Esophagus squamous epithelium (tissue), 5 donors: ENCODE measurements at places on chromosomes 6 and 20.

DNA sequence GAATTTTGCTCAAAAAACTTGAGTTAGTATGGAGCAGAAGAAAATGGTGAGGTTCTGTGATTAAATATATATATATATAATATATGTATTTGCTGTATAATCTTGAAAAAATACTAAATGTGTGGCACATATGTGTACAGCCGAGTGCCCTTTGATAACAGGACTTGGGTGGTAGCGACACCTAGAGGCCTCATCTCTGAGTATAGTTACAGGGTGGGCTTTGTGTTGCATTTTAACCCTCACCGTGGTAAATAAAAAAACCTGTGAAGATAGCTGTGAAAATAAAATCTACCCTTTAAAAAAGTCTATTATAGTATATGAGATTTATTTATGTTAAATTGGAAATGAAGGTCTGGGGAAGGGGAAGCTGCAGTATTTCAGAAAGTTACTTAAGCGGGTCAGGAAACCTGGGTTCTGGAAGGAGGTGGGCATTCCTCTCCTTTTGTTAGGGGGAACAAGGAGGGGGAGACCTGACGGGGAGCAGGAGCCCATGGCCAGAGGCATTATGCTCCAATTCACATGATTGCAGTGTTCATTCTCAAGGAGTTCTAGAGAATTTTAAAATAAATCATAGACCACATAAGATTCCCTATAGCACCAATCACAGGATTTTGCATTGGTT, 82.7 kb downstream of the SH3BGRL2 start:
- DNase-seq: no peak

DNA sequence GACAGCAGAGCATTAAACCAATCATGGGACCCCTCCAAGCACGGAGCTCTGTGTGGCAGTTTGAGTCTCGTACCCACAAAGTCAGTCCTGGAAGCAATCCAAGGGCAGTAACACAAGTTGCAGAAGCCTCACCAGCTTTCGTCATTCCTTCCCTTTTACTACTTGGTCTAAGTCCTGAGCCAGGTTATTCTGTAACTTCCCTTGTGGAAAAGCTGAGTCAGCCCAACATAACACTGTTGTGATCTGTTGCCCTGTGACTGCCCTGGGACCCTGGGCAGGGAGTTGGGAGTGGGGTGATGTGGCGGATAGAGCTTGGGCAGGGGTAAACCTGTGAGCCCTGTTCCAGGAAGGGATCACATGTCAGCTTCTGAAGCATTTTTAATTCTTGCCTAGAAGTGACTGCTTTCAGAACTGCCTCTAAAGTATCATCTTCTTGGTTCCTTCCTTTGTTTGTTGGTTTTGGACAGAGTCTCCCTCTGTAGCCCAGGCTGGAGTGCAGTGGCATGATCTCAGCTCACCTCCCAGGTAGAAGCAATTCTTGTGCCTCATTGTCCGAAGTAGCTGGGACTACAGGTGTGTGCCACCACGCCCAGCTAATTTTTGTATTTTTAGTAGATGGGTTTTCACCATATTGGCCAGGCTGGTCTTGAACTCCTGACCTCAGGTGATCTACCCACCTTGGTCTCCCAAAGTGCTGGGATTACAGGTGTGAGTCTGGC, 183.7 kb upstream of the JAG1 start:
- no peak for DNase-seq

DNA sequence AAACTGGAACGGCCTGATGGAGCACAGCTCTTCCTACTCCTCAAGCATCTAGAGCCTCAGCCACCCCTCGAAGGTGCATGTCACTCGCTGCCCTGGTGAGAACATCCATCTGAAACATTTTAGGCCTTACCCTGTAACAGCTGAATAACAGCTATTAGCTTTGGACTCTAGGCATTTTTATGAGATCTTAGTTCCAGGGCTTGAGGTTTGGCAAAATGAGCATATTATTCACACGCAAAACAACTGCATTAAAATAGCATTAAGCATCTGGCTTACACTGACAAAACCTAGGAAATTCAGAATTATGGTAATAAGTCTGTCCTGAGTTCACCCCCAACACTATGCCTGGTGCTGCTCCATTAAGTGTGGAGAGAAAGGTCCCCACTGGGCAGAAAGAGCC, 56.1 kb downstream of the ADAT2 start:
- no peak for DNase-seq

GRCh38 chr20:9388813-9389161, 125.6 kb upstream of the LAMP5 start:
- no peak for DNase-seq

DNA sequence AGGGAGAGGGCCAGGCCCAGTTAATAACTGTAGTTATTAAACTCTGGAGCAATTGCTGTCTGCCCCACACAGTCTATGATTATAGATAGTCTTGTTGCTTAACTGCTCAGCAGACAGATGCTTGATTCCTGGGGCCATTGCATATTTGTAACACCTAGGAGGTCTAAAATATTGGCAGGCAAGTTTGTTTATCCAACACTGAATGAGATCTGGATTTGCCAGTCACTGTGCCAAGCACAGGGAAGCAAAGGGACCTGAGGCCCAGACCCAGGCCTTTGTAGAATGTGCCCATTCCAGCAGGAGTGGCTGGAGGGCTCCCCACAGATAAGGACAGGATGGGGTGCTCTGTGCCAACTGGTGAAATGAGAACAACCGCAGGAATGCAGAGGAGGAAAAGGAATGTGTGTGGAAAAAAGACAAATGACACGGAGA, 17.6 kb upstream of the ENTPD6 start:
- DNase-seq: no peak

- DNase-seq: peak; percentile 35
These were observed 47.0 kb downstream of the OR2B2 start for GRCh38 chr6:27864906-27865849.

DNA sequence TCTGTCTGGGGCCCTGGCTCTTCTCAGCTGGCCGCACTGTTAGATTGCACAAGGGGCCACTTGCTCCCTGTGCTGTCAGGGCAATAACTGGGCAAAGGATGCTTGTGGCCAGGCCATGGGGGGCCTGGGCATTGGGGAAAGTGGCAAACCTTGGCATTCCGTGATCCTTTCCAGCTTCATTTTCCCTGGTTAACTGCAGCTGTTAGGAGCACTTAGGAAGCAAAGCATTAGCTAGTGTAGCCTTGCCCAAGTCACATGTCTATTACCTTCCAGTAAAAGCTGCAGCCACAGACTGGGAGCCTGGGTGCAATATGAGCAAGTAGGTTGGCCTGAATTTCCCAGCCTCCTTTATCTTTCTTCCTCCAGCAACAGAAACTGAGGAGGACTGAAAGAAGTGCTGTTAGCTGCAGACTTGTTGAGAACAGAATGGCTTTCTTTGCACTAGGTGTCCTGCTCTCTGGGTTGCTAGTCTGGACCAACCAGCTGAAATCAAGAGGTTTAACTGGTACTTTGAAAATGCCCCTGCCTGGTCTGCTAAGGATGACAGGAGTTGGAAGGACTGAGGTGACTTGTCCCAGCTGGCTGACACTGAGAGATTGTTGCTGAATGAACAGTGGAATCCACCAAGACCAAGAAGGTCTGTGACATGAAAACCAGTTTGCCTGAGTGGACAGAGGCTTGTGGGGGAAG, 312.3 kb upstream of the SUPT3H start:
- no peak for DNase-seq

DNA sequence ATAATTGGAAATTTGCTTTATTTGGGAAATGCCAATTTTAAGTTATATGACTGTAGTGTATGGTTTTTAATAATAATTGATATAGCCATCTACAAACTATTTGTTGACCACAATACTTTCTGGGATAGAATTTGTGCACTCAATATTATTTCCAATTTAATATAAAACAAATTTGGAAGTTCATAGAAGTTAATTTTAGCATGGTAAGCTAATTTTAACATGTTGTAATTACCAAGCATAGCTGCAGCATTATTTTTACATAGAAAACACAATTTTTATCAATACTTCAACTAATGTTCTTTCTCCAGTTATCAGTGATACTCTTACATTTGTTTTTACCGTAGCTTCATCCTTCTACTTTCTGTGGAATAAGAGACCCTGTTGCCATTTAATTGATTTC, 100.8 kb downstream of the L3MBTL3 start:
- no peak for DNase-seq

DNA sequence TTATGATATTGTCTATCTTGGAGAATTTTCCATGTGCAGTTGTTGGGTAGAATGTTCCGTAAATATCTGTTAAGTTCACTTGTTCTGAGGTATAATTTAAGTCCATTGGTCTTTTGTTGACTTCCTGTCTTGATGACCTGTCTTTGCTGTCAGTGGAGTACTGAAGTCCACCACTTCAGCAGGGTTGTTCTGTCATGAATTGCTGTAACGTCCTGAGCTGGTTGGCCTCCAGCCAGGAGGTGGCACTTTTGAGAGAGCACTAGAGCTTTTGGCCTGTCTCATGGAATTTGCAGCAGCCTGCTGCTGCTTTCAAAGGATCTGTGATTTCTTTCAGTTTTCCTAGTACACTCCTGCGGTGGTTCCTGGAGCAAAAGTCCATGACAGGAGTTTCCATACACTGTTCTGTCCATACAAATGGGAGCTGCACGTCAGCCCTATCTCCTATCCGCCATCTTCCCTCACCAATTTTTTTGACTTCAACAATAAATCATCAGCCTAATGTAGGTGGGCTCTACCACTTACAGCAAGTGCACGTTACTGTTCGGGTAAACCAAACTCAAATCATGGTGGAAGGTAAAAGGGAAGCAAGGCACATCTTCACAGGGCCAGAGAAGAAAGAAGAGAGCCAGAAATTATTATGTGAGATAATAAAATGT, 46.9 kb upstream of the TRERF1 start:
- no peak for DNase-seq

DNA sequence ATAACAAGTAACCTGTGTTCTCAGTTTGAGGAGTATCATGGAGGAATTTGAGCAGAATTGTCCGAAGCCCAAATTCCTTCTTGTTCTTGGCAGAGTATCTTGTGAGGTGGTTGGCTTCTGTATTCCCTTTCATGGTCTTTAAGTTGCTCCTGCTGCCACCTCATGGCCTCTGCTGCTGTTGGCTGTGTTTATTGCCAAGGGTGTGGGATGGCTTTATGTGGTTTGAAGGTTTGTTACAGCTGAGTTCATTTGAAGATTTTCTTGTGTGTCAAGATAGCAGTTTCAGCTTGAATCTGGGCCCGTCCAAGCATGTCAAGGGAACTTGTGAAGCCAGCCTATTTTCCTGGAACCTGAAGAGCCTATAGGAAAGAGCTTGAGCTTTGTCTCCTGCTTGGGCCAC, 20.2 kb upstream of the TTK start:
- DNase-seq: no peak

DNA sequence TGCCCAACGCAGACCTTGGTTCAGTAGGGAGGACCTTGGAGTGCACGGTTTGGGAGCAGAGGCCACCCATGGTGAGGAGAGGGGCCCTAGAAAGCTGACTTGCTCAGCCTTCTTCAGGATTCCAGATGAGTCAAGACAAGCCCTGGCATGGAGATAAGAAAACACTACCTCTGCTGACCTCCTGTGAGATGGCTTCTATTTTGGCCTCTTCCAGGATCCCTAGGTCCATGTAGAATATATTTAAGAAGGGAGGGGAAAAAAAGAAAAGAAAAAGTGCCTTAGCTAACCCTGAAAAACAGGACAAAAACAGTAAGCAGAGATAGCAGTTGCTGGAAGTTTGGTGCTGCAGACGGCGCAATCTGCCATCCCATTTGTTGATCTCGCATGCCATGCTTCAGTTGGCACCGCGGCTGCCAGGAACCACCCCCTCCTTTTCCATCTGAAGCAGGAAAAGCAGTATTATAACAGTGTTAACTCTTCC, 100.0 kb downstream of the ARMC2 start:
- DNase-seq: no peak

DNA sequence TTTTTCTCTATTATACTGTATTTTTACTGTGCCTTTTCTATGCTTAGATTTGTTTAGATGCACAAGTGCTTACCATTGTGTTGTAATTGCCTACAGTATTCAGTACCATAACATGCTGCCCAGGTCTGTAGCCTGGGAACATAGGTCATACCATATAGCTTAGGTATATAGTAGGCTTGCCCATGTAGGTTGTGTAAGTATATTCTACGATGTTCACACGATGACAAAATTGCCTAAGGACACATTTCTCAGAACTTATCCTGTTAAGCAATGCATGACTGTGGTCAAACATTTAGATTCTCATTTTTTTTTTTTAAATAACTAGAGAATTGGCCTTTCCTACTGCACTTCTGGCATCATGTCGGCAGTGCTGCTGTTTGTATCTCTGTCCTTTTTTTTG, 253.7 kb upstream of the SUPT3H start:
- DNase-seq: no peak

DNA sequence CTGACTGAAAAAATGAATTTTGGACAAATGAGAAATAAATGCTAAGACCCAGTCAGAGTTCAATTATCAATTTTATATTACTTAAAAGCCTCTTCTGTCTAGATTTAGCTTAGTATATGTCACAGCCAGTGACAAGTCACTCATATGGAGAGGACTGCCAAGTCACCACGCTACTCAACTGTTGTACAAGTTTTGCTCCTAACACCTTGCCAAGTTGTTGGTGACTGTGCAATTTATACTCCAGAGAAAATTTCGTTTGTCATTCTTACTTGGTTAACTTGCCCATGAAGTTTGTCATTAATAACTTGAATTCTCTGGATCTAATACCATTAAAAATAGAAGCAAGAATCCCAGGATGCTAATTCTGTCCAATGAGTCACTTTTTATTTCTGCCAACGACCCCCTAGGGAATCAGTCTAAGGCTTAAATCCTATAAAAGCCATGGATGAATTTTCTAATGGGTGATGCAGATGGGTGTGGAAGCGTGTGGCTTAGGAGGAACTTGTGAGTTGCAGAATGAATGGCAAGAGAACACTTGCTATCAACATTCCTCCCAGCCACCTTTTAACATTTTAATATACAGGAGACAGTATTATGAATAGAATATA, 30.4 kb upstream of the FBXO30 start:
- DNase-seq: no peak

DNA sequence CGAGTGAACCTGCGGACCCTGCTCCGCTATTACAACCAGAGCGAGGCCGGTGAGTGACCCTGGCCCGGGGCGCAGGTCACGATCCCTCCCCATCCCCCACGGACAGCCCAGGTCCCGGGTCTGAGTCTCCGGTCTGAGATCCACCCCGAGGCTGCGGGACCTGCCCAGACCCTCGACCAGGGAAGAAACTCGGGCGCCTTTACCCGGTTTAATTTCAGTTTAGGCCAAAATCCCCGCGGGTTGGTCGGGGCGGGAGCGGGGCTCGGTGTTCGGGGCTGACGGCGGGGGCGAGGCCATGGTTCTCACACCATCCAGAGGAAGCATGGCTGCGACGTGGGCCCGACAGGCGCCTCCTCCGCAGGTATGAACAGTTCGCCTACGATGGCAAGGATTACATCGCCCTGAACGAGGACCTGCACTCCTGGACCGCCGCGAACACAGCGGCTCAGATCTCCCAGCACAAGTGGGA, 46.9 kb upstream of the TRIM26 start:
- no peak for DNase-seq

GRCh38 chr6:9704989-9705388, 709.9 kb downstream of the TFAP2A start:
- no peak for DNase-seq
